SK-N-SH (cell line): ENCODE measurements at places on chromosomes 16 and 17.

DNA sequence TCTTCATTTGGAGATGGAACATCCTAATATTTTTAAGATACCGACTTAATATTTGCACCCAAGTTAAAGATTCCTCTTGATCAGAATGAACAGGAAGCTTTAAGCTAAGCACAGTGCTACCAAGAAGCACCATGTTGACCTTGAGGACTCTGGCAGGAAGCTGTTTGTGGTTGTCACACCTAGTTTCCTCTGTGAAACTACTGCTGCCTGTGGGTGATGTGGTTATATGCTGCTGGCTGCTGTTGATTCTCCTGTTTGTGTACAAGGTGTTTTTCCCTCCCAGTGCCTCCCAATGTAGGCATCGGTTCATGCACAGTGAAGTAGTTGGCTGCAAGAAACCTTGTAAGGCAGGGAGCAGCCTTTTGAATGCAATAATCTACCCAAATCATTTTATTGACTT is 23.4 kb downstream of the RBL2 start:
- DNase-seq, result no peak

DNA sequence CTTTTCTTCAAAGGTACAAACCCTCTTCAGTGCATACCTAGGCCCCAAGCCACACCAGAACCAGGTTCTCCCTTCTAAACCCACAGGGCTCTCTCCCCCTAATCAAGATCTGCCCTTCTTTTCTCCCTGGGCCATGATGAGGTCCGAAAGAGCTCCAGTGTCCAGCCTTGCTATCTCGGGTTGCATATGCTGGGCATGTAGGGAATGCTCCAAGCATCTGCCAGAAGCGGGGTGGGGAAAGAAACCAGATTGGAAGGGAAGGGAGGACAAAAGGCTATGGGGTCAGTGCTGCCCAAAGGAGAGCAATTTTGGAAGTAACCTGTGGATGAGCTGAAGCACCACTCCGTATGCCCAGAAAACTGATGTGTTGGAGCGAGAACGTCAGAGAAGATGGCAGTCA is 2.3 kb downstream of the CTDNEP1 start:
- DNase-seq, result no peak

GRCh38 chr17:77872714-77873499 is 85.6 kb upstream of the TNRC6C start:
- DNase-seq, result peak; percentile 82

- no peak for DNase-seq
Observed at GRCh38 chr17:35030780-35031179, 32.7 kb downstream of the RFFL start.

- DNase-seq, result no peak
Observed at GRCh38 chr16:84141143-84141670, 3.8 kb downstream of the HSDL1 start.

- peak; percentile 57 for DNase-seq
Observed at GRCh38 chr17:80279895-80280294, 19.2 kb downstream of the RNF213 start.

- no peak for DNase-seq
Observed at GRCh38 chr16:10355589-10355988, 30.3 kb upstream of the ATF7IP2 start.

DNA sequence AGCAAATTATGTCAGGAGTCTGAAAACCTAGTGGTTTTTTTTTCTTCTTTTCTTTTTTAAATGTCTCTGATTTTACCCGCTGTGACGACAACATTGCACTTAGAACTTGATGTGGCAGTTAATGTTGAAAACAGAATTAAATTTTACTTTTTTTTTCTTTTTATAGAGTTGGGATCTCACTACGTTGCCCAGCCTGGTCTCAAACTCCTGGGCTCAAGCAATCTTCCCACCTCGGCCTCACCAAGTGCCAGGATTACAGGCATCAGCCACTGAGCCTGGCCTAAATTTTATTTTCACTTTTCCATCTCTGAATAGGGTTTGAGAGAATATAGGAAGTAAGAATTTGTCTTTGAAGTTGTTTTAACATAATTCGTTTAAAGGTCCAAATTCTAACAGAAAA is 52.6 kb downstream of the CDK12 start:
- no peak for DNase-seq

- no peak for DNase-seq
Observed at GRCh38 chr16:735982-736453, 4.8 kb downstream of the CIAO3 start.

- DNase-seq, result peak; percentile 12
Observed at GRCh38 chr16:80263181-80263823, 277.5 kb upstream of the DYNLRB2 start.

DNA sequence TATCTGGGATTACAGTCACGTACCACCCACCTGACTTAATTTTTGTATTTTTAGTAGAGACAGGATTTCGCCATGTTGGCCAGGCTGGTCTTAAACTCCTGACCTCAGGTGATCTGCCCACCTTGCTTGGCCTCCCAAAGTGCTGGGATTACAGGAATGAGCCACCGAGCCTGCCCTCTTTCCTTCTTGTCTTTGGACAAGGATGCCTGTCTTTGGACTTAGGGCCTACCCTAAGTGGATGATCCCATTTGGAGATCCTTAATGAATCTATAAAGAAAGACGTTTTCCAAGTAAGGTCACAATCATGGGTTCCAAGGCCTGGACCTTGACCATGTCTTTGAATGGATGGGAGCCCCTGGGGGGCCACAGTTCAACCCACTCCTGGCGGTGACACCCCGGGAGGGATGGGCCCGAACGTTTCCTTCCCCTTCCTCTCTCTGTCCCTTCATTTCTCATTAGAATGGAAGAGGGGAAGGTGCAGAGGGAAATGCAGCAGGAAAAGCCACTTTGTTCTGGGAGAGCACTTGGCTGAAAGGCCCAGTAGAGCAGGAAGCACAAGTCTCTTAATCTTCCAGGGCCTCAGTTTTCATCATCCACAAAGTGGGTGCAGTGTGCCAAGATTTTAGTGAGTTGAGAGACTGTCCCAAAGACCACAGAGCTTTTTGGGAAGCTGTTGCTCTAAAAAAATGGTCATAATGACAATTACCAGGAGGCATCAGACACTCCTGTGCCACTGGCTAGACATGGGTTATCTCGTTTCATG is 353.3 kb downstream of the SEC14L1 start:
- peak; percentile 32 for DNase-seq

DNA sequence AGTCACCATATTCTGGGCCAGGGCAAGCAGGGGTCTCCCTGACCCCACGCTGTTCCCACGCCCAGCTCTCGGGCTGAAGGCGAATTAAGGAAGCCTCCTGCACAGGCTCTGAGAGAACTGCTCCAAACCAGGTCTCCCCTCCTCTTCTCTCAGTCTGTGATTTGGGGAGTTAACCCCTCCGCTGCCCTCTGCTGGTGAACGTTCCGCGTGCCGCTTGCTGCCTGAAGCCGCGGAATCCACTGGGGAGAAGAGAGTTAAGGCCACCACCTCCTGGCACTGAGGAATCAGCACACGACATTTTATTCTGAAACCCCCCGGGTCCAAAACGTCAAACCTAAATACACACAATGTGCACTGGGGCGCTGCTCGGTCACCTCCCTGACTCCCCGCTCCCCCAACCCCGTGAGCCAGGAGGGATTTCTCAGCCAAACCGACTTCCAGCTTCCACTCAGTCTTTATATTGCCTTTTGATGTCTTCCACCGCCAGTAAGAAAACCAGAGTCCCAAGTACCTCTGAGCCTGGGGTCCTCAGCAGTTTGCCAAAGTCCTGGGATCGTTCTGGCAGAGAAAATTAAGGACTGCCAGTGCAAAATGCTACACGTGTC is 54.4 kb upstream of the RCVRN start:
- DNase-seq, result peak; percentile 71

GRCh38 chr16:68389006-68389405 is 59.3 kb downstream of the SMPD3 start:
- no peak for DNase-seq

- DNase-seq, result peak; percentile 51
Observed at GRCh38 chr16:2586241-2586640, 48.4 kb downstream of the PDPK1 start.

- no peak for DNase-seq
Observed at GRCh38 chr17:50767446-50767845, at the start of gene ANKRD40CL. Gene ANKRD40CL (minus strand): TSS chr17:50767518. CDS start chr17:50766913, 605 bp downstream.

DNA sequence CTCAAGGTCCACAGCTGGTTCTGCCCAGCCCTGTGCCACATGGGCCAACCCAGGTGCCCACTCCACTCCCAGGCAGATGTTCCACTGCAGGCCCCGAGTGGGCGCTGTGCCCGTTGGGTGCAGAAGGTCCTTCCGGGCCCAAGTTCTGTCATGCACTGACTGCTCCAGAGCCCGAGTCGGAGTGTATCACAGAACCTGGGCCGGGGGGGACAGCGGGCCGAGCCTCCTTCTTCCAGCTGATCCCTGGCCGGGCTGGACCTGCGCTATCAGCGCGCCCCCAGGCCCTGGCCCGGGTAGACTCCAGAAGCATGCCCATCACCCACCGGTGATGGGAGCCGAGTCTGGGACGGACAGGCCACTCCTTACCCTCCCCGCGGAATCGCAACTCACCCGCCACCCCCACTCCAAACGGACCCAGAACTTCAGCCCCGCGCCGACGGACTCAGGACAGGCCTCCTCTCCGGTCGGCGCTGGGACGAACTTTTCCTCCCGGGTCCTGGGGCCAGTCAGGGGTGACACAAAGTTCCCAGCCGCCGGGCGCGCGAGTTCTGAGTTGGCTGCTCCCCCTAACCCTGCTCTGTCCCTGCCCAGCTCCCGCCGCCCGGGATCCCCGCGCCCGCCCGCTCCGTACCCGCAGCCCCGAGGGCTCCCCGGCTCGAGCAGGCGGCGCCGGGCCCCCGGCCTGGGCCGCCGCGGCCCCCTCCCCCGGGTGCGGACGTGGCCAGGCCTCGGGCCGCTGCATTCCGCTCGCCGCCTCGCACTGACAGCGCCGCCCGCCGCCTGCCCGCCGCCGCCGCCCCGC is at the start of gene COPZ2:
Gene COPZ2, minus strand, starts transcription at position 762 of the 802 bp plus-strand sequence. Its CDS starts 20 bp downstream, at position 742.
- peak; percentile 85 for DNase-seq

DNA sequence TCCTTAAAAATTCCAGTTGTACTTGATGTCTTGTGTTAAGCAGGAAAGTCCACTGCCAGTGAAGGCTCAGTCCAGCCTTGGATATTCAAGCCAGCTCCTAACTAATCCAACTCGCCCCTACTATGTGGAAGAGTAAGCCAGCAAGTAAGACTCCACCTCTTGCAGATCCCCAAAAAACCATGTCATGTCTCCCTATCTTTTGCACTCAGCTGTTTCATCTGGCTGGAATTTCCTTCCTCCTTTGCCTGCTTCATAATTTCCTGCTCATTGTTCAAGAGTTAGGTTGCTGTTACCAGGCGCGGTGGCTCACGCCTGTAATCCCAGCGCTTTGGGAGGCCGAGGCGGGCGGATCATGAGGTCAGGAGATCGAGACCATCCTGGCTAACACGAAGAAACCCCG is 37.8 kb downstream of the RBBP6 start:
- no peak for DNase-seq

GRCh38 chr16:25868106-25868505 is 176.3 kb downstream of the HS3ST4 start:
- DNase-seq, result no peak

DNA sequence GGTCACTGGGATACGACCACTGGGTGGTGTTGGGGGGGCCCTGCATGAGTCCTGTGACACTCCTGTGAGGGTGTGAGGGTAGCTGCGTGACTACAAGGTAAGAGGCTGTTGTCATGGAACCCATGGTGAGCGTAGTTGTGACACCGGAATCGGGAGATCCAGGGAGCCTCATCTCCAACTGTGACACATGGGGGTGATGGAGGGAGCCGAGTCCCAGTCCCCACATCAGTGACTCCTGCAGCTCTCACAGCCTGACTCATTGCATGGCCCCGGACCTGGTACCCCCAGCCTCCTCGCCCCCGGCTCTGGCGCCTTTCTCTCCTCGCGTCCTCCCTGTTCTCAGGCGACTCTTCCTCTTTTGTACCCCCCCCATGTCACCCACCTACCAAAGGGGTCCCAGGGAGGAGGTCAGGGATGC is 14.2 kb downstream of the CDH16 start:
- peak; percentile 14 for DNase-seq

GRCh38 chr17:30513346-30513745 is 36.1 kb downstream of the GOSR1 start:
- DNase-seq, result no peak

- DNase-seq, result no peak
Observed at GRCh38 chr17:499951-500461, 147.4 kb upstream of the RPH3AL start.

DNA sequence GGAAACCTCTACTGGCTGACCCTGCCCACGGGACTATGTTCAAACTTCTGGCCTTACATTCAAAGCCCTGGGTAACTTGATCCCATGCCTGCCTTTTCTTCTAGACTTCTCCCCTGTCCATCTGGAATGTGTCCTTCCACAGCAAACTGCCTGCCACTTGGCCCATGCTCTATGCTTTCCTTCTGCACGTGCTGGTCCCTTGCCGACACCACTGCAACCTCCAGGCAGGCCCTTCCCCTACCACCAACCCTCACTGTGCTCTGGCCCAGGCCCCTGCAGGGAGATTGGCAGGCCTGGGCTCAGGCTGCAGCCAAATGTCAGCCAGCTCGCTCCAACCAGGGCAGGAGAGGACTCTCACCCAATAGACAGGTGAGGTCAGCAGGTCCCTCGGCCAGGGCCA is 11.0 kb downstream of the HSD11B2 start:
- DNase-seq, result no peak

- no peak for DNase-seq
Observed at GRCh38 chr16:85943711-85944110, 44.7 kb downstream of the IRF8 start.

DNA sequence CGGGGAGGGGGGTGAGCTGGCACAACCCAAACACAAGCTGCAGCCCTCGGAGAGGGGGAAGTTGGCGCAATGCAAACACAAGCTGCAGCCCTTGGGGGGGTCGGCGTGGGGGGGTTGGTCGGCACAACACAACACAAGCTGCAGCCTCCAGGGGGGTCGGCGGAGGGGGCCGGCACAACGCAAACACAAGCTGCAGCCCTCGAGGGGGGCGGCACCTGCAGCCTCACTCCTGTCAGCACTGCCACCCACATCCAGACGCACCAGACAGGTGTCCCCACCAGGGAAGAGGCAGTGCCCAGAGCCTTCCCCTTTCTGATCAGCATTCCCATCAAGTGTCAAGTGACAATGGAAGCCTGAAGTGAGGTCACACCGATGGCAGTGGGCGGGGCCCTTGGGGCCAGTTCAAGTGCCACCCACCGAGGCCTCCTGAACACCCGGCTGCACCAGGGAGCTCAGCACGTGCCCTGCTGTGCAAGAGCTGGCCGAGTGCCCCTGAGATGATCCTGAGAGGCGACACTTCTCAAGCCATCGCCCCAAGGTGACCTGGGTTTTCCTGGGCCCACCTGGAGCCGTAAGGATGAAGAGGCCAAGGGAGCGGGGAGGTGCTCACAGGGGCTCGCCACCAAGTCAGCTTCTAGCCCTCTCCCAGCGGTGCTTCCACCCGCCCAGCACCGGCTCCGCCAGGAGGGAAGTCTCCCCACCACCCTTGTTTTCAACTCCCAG is 59.3 kb downstream of the KLHDC4 start:
- DNase-seq, result no peak

- peak; percentile 69 for DNase-seq
Observed at GRCh38 chr16:68229431-68230175, 6.3 kb downstream of the ESRP2 start.

DNA sequence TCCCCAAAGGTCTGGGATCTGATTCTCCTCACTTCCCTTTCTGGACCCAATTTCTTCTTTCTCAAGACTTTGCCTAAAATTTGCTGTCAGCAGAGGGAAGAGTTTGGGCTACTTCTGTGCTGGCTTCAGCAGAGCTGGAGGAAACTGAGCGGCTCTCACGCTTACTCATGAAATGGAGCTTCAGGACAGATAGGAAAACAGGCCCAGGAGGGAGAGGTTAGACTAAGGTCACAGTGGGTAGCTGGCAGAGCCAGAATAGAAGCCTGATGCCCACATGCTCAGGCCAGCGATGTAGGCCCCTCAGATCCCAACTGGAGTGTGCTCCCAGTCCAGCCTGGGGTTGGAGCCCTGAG is 593 bp downstream of the SLC38A7 start:
- no peak for DNase-seq
